ENCODE measurements at places on chromosomes 1 and 21.

DNA sequence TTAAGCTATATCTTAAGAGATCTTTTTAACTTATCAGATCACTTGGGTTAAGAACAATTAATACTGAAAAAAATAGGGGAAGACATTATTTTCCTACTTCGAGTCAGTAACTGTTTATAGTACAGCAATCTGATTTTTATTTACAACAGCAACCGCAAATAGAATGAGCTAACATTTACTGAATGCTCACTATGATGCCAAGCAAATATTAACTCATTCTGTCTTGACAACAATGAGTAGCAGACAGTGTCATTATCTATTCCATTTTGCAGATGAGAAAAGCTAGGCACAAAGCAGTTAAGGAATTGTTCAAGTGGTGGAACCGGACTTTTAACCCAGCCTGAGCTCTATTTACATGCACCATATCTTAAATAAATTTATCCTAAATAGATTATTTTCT, 273.7 kb downstream of the NTNG1 start:
- no peak for DNase-seq

DNA sequence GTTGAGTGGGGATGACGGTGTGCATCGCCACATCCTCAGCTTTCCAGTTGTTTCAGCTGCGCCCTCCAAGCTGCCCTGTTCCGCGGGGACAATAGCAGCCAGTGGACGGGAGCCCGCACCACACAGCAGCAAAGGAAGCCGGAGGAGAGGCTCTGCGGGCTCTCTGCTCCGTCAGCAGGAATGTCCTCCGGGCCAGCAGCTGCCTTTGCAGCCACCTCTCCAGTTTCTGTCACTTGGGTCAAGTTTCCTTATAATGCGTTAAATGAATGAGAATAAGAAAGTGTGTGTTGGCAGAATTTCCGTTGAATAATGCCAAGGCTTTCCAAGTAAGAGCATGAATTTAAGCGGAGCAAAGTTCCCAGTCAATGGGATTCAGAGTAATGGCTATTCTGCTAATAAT, 263.3 kb downstream of the KIF26B start:
- peak; percentile 24 for DNase-seq

GRCh38 chr1:27598295-27598687, 5.7 kb downstream of the AHDC1 start:
- DNase-seq: peak; percentile 65

GRCh38 chr21:45975020-45975666, 6.4 kb upstream of the COL6A1 start:
- peak; percentile 56 for DNase-seq

DNA sequence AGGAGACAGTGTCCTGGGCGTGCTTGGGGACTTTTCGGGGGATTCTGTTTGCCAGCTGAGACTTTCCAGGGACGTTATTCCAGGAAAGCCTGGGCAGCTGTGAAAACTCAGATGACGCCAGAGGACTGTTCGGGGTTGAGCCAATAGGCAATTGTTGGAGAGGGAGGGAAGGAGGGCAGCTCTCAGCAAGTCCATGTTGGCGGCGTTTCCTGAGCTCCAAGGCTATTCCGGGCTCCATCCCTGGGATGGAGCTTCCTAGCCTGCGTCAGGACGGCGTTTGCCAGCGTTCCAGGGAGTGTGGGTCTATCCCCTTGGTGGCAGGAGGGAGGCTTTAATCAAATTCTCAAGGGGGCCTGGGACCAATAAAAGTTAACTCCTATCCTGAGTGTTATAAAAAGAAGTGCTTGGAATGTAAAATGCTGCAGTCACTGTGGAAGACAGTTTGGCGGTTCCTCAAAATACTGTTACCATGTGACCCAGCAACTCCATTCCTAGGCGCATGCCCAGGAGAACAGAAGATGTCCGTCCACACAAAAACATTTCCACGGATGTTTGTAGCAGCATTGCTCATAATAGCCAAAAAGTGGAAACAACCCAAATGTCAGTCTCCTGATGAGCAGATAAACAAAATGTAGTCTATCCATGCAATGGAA, 15.2 kb downstream of the SLC27A3 start:
- DNase-seq: no peak

- no peak for DNase-seq
Observed at GRCh38 chr21:17660862-17661261, 48.2 kb upstream of the BTG3 start.

- no peak for DNase-seq
Observed at GRCh38 chr21:39006571-39007311, 176.5 kb downstream of the PSMG1 start.
